Uterus (tissue), 4 donors: ENCODE measurements at places on chromosomes 12 and 14. TPM values are rescaled to one million over a fixed set of nuclear protein-coding genes. Genes with fewer than 3 reads are reported as not detected.

- DNase-seq = no peak
Observed at GRCh38 chr14:90296641-90297040, 35.1 kb downstream of the NRDE2 start.

GRCh38 chr14:63940387-63940786, 87.6 kb downstream of the SYNE2 start:
- no peak for DNase-seq

- no peak for DNase-seq
Observed at GRCh38 chr12:106769546-106769945, 4.9 kb upstream of the RIC8B start.

DNA sequence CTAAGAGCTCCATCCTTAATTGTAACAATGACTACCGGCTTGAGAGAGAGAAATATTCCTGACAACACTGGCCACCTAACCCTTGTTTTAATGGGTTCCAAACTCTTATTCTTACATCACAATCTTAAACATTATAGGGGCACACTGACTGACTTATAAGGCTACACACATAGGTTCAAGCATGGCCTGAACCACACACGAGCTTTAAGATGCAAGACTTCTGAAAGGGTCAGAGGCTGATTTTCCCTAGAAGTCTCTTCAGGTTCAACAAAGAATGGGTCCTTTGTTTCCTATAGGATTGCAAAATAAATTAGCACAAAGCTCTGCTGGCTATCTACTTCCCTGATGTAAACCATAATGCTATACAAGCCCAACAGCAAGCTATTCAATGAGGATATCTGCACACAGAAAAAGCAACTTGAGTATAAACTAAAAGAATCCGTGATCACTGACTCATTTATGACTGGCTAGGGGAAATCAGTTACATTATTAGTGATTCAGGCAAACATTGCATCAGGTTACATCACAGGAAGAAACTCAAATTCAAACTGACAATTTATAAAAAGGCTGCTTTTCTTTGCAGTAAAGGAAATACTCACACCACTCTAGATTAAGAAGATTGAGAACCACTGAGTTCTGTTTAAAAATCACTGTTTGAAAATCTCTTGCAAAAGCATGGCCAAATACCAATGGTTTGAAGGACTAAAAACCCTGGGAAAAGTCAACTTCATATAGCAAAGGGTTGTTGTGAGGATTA, 8.5 kb downstream of the BTG1 start:
- DNase-seq = no peak

DNA sequence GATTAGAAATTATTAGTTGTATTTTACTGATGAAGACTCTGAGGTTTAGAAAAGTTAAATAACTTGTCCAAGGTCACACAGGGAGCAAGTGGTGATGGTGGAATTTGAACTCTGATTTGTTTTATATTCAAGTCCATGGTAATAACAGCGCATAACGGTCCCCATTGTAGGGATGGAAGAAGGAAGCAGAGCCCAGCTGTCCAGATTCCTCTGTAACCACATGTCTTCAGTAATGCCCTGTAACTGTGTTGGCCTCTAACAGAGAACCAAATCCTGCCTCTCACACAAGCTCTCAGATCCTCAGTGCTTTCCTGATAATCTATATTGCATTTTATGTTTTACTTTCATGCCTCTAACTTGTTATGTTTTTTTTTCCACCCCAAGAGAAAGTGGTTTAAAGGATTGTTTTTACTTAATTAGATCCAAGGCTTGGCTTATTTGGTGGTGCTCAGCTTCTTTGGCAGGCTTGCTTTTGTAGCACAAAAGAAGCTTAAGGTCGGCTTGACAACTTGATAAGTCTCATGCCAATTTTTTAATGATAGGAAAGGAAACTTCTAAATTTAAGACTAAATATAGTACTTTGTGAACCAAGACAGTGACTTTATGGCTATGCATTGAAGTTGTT, 105.1 kb upstream of the SEL1L start:
- DNase-seq = no peak

The DNAJC22 gene
- not detected for total RNA-seq
